Right ventricle myocardium inferior (tissue), 1 donor: ENCODE measurements at places on chromosomes 13 and 19. TPM values are rescaled to one million over a fixed set of nuclear protein-coding genes. Genes with fewer than 3 reads are reported as not detected.

- DNase-seq, result no peak
Measured at GRCh38 chr13:23391752-23392151, 41.8 kb downstream of the SACS start.

- DNase-seq, result no peak
Measured at GRCh38 chr19:58434217-58434616, 5.7 kb downstream of the ZNF132 start.

- no peak for DNase-seq
Measured at GRCh38 chr13:97212601-97213040, 9.5 kb upstream of the MBNL2 start.

DNA sequence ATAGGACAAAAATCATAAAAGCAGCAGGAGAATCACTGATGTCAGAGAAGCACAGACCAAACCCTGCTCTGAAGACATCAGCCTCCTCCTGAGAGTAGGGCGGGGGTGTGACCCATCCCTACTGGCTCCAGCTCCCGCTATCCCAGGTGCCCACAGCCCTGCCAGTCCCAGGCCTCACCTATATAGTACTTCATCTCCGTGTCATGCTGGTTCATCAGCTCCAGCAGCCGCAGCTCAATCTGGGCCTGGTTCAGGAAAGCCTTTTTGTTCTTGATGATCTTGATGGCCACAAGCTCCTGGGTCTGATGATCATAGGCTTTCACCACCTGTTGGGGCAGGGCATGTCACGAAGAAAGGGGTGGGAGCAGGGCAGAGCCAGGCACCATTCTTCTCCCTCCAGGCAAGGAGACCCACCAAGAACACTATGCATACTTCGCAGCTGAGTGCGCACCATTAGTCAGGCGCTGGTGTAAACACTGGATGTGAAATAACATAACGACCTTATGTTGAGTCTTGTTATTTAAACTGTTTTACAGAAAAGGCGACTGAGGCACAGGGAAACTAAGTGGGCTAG, 4.2 kb downstream of the DYRK1B start:
- no peak for DNase-seq

GRCh38 chr19:33260628-33261418, 35.2 kb upstream of the SLC7A10 start:
- no peak for DNase-seq

GRCh38 chr19:46513461-46514236, 18.0 kb upstream of the PNMA8B start:
- DNase-seq, result peak; percentile 84

- DNase-seq, result no peak
Measured at GRCh38 chr19:29520390-29520789, 5.4 kb upstream of the VSTM2B start.

GRCh38 chr19:8481201-8481600, 21.2 kb downstream of the PRAM1 start:
- DNase-seq, result peak; percentile 55

DNA sequence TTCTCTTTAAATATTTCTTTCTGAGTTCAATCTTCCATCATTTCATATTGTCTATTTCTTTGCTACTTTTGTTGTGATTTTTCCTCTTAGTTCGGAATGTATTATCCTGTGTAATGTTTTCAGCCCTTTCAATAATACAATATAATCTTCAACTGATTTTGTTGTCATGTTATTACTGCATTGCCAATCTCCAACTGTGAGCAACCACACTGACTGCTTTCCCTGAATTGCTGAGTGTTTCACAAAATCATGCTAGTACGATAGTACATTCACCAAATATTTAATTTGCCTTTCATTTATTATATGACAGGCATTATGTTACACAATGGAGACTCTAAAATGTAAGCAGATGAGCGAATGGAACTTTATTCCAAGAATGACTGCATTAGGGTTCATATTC, 744.3 kb upstream of the ATXN8OS start:
- no peak for DNase-seq

GRCh38 chr19:35291916-35292315, at the start of gene MAG:
Gene MAG (plus strand): TSS chr19:35292161. CDS start chr19:35295409, 3,248 bp downstream.
- peak; percentile 41 for DNase-seq

GRCh38 chr13:32113532-32113931, 82.0 kb downstream of the FRY start:
- DNase-seq, result no peak

- no peak for DNase-seq
Measured at GRCh38 chr19:50959731-50960500, 7.1 kb upstream of the KLK5 start.

- no peak for DNase-seq
Measured at GRCh38 chr19:16207063-16207462, 9.4 kb downstream of the AP1M1 start.

- DNase-seq, result no peak
Measured at GRCh38 chr13:75723901-75724300, 87.8 kb downstream of the LMO7 start.

DNA sequence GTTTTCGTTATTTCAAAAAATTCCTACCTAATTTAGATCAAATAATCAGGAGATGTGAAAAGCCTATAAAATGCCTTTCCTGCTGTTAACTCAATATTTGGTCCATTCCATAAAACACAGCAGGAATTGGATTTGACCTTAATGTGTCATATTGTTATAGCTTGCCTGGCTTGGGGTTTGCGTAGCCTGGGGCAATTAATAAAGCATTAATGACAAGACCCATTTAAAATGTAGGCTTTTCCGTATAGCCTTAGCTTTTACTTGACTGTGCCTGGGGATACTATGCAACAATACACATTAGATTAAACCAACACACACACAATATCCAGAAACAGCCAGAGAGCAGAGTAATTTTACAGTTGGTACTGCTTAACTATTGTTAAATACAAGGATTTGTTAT, 117.2 kb upstream of the MAB21L1 start:
- no peak for DNase-seq

DNA sequence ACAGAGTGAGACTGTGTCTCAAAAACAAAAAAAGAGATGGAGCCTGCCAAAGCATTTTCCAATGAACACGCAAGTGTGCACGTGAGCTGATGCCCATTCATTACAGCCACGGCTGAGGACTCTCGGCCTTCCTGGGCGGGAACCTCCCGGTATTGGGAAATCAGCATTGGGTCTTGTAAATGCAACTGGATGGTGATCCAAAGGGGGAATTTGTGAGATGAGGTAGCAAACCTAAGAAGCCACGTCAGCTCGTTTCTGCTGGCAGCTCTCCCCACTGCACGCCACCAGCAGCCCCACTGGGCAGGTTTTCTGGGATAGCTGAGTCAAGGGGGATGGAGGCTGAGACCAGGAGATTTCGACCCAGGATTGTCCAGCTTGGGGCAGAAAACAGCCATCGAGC, 11.5 kb downstream of the C13orf46 start:
- DNase-seq, result peak; percentile 25

GRCh38 chr19:57615346-57615745, 1.3 kb downstream of the ZNF134 start:
- DNase-seq, result no peak

SIGLEC14 gene
- total RNA-seq, result 1.2 TPM

ZIC5 gene
- total RNA-seq, result not detected
